ENCODE measurements at places on chromosomes 1 and 21.

- no peak for DNase-seq
These were observed 4.9 kb upstream of the ATP2B4 start for GRCh38 chr1:203621559-203622262.

DNA sequence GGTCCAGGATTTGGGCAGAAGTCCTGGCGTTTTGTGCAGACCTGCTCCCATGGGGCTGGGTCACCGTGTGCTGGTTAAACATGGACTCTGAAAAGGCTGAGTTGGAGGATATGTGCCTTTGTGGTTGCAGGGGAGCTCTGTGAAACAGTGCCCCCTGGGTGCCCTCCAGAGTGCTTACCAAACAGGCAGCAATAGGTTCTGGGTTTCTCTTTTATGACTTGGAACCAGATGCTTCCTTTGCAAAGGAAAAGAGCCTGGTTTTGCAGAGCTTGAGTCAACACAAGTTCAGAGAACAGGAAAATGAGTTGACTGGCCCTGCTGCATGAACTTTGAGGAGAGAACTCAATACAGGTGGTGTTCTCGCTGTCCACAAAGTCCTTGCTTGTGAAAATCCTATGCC is 288.9 kb downstream of the TM2D1 start:
- DNase-seq, result no peak

- DNase-seq, result no peak
These were observed 228.5 kb upstream of the JUN start for GRCh38 chr1:59012378-59012777.

- no peak for DNase-seq
These were observed 49.2 kb upstream of the NFASC start for GRCh38 chr1:204821476-204821875.

GRCh38 chr1:117070124-117070523 is 10.0 kb downstream of the TTF2 start:
- DNase-seq, result no peak

DNA sequence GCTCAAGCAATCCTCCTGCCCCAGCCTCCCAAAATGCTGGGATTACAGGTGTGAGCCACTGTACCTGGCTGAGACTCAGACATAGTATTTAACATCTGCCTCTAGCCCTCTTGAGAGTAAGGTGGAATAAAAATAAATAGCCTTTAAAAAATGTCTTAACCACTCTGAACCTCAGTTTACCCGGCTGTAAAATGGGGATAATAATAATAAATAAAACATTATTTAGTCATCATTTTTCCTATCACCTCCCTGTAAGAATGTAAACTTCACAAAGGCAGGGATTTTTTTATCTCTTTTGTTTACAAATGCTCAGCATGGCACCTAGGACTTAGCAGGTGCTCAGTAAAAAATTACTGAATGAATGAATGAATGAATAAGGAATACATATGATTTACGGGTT is 17.2 kb downstream of the EPHB2 start:
- DNase-seq, result no peak

- DNase-seq, result no peak
These were observed 15.4 kb downstream of the AMPD2 start for GRCh38 chr1:109634771-109635750.

DNA sequence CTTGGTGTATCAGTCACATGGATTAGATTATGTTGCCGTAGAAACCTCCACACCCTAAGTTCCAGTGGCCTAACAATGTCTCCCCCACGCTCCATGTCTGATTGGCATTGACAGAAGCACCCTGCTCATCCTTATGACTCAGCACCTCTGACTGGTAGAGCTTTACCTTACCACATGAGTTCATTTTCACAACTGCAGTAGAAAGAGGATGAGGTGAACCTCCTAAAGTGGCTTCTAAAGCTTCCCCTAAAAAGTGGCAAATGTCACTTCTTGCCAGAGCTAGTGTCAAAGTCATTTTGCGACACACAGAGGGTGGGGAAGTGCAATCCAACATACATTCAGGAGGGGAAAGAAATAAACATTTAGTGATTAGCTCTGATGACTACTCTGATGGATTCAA is 30.6 kb upstream of the LYPD8 start:
- no peak for DNase-seq

GRCh38 chr1:55021942-55022546 is 17.3 kb upstream of the PCSK9 start:
- peak; percentile 80 for DNase-seq

DNA sequence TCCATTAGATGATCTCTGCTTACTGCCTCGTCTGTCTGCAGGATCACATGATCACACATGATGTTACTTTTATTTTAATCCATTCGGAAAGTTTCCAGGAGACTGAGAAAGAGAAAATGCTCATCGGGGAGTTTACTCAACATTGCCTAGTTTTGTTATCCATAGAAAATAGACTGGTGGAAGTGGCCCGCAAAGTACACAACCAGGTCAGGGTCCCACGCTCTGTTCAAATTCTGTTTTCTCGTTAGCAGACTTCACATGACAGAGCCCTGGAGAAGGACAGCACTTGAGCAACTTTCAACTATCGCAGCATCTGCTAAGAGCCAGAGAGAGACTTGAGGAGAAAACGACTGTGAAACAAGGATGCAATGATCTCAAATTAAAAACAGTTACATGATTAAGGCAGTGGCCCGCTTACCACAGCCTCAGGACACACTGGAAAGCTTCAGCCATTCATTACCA is 44.2 kb downstream of the ADAMTS1 start:
- no peak for DNase-seq

- DNase-seq, result no peak
These were observed 3.6 kb upstream of the SUCO start for GRCh38 chr1:172529304-172529703.

- no peak for DNase-seq
These were observed 486 bp downstream of the NIPAL3 start for GRCh38 chr1:24415910-24416665.

GRCh38 chr1:151733126-151733525 is 11.8 kb downstream of the RIIAD1 start:
- DNase-seq, result no peak

DNA sequence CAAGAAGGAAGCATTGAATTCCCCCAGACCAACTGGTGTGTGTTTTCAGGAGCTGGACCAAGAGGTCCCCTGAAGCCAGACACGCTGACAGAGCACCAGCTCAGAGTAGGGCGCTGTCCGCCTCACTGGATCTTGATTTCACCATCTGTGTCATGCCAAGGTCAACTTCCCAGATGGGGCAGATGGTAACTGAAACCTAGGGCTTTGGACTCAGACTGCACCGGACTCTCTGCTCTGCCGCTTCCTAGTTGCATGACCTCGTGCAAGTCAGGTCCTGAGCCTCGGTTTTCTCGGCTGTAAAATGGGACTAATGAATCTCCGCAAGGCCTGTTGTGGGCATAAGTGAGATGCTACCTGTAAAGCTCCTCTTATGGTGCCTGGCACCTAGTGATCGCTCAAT is 17.9 kb upstream of the CASZ1 start:
- DNase-seq, result no peak

DNA sequence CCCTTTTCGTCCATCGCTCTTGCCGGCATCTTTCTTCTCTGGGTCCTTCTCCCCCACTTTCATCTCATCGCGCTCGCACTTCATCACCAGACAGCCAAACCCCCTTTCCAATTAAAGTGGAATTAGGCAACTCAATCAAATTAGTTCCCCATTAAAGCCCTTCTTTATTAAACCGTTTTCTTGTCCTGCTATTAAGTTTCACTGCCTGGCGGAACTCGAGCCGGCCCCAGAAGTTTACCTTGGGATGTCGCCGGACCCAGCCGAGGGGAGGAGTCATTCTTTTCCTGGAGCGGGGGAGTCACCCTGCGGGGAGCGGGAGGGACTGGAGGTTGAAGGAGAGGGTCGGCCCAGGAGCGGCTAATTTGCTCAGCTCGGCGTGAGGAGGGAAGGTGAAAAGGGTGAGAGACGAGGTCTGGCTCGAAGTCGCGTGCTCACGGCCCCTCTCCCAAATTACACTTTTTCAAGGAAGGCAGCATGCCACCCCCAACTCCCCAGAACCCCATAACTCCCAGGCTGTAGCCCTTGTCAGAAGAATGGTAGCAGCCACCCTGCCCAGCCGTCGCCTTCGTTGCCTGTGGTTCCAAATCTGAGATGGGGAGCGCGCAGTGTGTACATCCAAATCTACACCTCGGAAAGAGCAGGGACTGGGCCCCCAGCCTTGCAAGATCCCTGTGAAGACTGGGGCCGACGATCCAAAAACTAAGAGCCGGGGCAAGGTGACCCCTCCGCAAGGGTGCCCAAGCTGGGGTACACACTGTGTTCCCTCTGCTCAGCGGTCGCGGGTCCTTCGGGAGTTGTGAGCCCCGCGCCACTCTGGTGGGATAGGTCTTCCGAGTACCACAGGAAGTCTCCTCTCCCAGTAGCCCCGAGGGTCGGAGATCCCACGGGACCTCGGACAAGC is 6.4 kb downstream of the DMRTA2 start:
- no peak for DNase-seq

- peak; percentile 12 for DNase-seq
These were observed 144.4 kb upstream of the ETS2 start for GRCh38 chr21:38661197-38661871.

GRCh38 chr1:110786802-110787327 is 86.1 kb upstream of the CD53 start:
- no peak for DNase-seq

DNA sequence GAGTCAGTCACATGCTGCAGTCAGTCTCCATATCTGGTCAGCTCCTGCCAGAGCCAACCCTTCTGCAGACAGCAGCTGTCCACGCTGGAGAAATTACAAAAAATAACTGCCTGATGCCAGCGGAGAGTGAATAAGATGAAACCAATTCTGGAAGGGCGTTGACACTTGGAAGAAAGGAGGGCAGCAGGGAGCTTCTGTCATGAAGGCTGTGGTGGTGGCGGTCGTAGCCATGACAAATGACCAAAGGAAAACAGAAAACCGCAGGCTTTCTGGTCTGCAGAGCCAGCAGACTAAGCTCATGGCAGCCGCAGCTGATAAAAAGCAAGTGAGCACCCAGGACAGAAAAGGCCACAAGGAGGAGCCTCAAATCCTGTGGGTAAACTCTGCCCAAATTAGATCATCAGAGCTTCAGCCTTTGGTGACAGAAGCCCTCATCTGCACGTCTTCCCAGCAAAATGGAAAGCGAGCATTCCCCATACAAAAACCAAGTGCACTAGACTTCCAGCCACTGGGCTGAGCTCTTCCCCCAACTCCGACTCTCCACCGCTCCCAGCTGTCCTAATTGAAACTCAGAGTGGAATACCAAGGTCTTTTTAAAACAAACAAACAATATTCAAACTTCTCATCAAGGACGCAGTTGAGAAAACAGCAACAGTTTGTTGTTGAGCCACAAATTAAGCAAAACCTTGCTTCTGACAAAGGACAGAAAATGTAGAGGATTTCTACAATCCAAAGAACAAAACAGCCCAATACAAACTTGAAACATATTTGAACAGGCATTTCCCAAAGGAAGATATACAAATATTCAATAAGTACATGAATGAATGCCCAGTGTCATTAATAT is 28.7 kb downstream of the RSPH1 start:
- no peak for DNase-seq

DNA sequence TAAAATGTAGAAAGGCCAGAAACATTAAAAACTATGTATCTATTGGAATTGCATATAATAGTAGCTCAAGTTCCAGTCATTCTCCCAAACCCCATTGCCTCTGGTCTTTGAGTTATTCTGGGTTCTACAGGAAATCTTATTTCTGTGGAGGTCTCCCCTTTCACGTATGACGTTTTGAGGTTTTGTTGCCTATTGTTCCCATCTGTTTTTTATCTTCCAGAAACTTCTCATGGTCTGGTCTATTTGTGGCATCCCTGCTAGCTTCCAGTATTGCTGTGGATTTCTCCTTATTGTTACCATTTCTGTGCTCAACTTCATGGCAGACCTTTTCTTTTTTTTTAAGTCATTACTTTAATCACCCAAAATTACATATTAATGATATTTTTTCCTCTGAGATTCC is 43.3 kb downstream of the DTL start:
- DNase-seq, result no peak

DNA sequence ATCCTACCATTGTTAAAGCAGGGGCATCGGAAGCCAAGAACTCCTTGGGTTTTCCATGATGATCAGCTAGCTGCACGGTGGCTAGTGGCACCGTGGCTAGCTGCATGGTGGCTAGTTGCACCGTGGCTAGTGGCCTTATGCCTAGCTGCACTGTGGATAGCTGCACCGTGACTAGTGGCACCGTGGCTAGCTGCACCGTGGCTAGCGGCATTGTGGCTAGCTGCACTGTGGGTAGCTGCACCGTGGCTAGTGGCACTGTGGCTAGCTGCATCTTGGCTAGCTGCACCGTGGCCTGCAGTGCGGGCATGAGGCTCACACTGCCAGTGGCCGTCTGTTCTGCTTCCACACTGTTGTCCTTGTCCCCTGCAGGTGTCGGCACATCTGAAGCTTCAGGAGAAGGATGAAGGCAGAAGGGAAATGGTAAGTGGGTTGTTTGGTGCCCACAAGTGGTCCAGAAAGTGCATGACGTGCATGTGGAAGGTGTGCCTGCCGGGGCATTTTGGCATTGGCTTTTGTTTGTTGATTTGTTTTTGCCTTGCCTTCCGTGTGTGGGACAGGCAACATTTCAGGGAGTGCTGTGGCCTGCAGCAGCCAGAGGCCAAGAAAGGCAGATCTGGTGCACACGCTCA is 38.6 kb downstream of the TFF3 start:
- no peak for DNase-seq

DNA sequence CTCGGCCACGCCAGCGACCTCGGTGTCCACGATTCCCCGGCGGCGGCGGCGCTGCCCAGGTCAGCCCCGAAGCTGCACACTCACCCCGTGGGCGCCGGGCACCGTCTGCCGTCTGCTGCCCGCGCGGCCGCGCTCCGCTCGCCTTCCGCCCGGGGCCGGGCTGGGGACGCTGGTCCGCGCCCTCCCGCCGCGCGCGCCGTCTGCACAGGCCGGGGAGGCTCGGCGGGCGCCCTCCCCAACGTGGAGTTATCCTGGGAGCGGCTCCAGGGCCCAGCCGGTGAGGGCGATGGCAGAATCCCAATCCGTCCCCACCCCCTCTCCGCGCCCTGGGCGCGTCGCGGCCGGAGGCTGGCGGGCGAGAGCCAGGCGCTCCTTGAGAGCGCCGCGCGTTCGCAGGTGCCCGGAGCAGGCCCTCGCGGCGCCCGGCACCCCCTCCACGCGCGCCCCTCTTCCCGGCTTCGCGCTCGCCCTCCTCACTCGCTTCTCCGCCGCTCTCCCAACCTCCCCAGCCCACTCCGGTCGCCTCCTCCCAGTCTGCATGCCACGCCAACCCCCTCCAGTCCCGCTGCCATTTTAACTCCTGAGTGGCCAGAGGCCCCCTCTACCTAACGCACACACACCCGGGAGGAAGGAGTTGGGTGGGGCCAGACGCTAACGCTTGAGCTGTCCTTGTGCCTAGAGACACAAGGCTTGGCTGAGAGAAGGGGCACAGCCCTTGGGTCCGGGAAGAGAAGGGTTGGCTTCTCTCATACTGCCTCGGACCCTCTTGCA is at the start of gene LRRN2:
LRRN2 (minus strand) TSS at position 503 of the 771 bp plus-strand sequence. CDS start 65,746 bp downstream, outside the sequence.
- peak; percentile 13 for DNase-seq

GRCh38 chr1:86487131-86487810 is 18.5 kb downstream of the CLCA1 start:
- DNase-seq, result no peak

GRCh38 chr1:25080294-25081209 is 150.5 kb upstream of the RUNX3 start:
- DNase-seq, result no peak

DNA sequence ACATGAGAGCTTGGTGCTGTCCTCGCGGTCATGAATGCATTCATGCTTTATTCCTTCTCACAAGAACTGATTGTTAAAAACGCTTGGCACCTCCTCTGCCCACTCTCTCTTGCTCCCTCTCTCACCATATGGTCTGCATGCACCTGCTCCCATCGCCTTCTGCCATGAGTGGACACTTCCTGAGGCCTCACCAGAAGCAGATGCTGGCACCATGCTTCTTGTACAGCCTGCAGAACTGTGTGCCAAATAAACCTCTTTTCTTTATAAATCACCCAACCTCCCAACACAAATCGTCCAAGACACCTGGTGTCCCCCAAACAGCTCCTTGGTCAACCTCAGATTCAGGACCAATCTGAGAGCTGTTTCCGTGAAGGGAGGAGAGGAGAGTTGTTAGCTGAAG is 43.3 kb upstream of the PCBP3 start:
- no peak for DNase-seq
